ENCODE measurements at places on chromosomes 6 and 20.

DNA sequence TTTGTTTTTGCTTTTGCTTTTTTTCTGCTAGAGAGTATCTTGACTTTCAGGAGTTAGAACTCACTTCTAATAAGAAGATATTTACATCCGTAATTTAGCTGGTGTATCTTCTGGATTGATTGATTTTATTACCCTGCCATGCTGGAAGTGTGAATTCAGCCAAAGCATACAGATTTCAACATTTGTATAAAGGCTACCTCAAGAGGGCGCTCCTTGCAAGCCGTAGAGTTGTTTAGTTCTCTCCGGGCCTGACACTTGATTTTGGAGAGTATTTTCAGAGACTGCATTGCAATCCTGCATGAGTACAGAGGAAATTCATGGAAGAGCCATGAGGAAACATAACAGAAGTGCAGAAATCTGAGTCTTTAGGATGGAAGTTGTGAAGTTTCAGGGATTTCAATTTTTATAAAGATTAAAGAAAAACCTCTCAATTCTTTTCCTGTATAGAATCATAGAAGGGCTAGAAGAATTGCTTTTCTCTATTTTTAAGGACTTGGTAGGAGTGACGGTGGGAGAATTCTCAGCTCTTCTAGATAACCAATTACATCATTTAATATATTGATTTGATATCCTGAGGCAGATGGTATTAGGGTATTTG is 66.7 kb upstream of the TIAM2 start:
- DNase-seq: no peak

GRCh38 chr20:51389543-51390264 is 152.8 kb downstream of the NFATC2 start:
- no peak for DNase-seq

DNA sequence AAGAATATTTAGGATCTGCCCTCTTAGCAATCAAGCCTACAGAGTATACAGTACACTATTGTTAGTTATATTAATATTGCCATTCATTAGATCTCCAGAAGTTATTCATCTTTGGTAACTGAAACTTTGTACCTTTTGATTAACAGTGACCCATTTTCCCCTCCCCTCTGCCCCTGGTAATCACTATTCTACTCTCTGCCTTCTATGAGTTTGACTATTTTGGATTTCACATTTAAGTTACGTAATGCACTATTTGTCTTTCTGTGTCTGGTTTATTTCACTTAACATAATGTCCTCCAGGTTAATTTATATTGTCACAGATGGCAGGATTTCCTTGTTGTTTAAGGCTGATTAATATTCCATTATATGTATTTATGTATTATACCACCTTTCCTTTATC is 86.0 kb upstream of the TINAG start:
- no peak for DNase-seq

DNA sequence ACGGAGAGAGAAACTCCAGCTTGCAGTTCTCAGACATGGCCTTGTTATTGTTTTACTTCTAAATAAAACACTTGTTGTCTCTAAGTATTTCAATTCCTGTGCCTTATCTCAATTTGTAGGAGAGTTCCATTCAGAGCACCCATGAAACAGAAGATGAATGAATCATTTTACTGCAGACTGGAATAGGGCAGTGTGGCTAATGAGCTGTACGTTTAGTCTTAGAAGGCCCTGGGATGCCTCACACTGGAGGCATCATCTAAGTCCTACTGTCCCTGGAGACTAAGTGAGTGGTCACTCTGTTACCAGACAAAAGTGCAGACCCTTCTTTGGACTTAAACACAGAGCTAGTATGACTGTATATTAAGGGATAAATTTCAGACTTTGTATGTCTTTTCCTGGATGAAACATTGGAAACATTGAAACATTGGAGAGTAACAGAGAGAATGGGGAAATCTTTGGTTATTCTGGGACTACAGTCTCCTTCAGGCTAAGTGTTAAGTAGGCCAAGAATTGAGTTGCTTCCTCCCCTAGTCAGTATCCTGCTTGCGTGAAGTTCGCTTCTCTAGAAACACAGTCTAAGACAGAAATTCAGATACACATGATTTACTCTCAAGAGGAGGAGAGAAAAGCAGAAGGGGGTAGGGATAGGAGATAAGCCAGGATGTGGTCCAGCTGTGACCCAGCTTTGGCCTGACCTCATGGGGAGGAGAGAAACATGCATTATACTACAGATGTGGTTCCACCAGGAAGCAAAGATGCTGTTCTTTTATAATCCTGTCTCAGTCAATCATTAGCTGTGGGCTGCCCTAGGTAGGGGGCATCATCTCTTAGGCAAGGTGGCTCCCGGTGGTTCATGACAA is 167.4 kb upstream of the BMP2 start:
- DNase-seq: no peak

GRCh38 chr20:31573555-31574321 is 31.4 kb upstream of the ID1 start:
- DNase-seq: no peak

GRCh38 chr6:150514806-150515380 is 84.8 kb upstream of the PLEKHG1 start:
- no peak for DNase-seq

DNA sequence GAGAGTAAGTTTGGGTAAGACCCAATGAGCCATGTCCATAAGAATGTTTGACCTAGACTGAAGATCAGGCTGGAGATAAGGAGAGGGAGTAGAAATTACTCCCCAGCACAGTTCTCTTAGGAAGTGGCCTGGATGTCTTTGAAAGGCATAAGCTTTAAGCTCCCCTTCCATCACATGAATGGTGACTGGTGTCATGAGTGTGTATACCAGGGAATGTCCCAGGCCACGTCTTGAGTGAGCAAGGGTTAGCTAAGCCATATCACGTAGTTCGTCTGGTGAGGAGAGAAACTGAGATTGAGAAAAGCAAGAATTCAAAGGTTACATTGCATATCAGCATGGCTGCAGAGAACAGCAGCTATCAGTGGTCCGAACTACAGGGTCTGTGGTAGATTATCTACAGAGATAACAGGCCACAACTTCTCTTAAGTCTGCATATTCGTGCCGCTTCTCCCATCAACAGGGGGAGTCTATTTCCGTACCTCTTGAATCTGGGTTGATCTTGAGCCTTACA is 60.1 kb upstream of the BMP2 start:
- DNase-seq: no peak

DNA sequence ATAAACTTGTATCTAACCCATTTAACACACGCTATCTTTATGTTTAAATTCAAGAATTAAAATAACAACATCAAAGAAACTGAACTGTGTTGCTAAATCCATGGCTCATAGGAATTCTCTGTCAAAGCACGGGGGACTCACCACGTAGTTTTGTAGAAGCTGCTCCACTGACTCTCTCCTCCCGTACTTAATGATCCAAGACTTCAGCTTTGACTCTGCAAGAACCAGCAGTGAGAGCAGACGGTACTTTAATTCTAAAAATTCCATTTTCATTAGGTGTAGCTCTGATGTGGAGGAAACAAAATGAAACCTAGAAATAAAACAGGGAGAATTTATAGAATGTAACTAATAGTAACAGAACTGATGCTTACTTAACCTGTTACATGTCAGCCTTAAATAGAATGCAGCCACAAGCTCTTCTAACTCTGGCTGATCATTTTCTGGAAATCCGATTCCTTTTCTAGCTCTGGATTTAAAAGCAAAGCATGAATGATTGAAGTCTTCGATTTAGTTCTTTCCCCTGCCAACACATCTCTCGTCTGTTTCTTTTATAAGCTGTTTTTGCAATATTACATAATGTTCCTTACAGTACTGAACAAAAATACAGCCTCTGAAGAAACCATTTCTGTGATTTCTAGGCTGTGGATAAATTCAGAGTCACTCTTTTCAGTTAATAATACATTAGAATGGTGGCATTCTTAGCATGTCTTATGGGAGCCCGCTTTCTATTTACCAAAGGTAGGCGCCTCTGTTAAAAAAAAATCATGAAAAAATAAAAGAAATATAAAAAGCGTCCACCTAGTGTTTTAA is 165.5 kb downstream of the SYNE1 start:
- no peak for DNase-seq

- DNase-seq: no peak
These were observed 18.3 kb upstream of the FOXP4 start for GRCh38 chr6:41527721-41528408.

DNA sequence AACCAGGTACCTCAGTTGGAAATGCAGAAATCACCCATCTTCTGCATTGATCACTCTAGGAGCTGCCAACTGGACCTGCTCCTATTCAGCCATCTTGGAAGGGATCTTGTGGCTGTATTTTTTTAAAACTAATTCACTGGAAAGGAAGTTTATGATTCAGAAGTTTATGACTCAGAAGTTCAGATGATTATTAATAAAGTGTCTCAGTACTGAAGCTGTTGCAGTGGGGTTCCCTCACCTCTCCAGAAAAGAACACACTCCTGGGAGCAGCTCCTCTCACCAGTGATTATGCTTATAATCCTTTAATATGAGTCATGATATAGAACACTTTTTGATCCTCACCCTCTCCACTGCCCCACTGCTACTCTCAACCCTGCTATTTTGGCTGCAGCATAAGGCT is 291.2 kb upstream of the HS3ST5 start:
- DNase-seq: no peak

DNA sequence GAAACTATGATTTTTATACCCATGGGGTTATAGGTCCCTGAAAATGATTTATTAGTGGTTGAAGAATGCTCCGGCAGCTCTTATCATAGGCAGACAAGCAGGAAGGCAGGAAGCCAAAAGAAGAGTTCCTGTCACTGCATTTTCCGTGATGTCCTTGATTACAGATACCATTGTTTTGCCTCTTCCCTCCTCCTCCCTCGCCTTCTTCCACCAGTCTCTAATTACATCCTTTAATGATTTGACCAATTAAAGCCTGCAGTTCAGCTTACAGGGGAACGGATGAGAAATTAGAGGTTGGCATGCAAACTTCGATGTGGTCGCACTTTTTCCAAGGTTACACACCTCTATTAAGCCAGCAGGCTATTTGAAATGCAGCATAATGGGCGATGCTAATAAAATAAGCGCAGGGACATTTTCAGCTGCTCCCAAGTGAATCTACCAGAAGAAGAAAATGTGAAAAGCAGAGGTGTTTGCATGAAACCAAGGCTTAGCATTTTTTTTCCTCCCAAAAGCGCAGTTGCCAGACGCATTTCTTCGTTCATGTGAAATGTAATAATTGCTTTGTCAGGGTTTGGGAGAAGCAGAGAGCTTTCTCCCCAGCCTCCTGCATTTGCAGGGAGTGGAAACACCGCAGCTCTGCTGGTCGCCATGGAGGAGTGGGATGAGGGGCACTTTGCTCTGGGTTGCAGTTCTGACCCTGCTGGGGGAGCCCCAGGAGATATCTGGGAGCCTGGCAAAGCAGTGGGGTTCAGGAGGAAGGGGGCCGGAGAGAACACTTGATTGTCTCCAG is 6.0 kb downstream of the NOX3 start:
- DNase-seq: no peak

DNA sequence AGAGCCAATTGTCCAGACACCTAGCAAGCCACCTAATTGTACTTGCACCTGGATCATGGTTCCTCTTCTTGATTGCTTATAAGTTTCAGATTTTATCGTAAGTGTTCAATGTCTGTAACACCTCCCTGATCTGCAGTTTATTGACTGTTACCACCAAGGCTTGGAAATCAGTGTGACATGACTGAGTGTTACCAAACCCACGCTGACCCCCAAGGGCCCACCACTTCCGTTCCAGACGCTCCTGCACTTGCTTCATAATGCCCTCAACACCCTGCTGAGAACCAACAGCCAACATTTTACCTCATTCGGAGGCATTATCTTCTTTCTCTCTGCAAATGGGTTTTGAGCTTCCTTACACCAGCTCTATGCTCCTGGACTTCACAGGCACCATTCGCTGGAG is 6.3 kb downstream of the CCR6 start:
- DNase-seq: no peak

GRCh38 chr20:22844959-22845358 is 190.2 kb upstream of the SSTR4 start:
- DNase-seq: no peak

DNA sequence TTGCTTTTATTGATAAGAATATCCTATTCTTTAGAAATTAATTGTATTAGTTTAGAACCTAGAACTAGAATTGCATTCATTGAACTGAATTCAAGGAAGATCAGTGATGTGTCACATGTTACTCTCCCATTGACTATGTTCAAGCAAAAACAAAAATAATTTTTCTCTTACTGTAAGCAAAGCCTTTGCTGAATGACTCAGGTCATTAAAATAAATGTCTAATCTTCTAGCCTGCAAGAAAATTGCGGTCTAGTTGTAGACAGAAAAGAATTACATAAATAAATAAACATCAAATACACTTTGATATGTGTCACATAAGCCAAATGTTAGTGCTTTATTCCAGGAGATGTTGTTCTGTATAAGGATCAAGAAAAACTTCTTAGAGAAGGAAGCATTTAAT is 387.9 kb downstream of the ADGRB3 start:
- DNase-seq: no peak

DNA sequence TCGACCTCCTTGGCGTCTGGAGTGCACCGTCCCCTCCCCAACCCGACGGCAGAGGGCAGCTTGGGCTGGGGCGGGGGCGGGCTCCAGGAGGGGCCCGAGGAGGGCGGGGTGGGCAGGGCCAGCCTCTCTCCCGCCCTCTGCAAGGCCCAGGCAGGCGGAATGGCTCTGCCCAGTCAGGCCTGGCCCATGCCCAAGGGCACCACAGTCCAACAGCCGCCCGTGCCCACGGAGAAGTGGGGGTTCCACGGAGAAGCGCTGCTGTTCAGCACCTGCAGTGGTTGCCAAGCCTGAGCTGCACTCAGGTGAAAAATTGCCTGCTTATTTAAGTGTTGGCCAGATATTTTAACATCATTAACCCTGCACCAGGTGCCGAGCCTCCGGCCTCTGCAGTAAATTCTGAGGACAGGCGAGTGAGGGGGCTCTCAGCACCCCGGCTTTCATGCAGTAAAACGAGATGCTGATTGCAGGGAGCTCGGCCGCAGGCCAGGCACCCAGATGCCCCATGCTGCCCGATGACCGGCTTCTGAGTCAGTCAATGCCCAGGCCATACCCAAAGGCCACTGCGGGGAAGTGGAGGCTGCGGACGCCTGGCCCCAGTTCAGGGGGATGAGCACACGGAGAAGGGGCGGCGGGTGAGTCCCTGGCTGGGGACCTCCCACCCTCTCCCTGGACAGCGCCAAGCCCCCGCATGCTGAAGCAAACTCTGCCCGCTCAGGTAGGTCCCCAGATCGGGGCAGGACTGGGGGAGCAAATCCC is at the start of gene SRMS:
Gene SRMS (minus strand): TSS at position 25 of the 756 bp plus-strand sequence. CDS start 286 bp downstream, outside the sequence.
- DNase-seq: no peak

GRCh38 chr6:33144373-33144772 is 47.9 kb downstream of the COL11A2 start:
- no peak for DNase-seq

GRCh38 chr6:127302728-127303660 is 36.3 kb downstream of the RNF146 start:
- DNase-seq: no peak

DNA sequence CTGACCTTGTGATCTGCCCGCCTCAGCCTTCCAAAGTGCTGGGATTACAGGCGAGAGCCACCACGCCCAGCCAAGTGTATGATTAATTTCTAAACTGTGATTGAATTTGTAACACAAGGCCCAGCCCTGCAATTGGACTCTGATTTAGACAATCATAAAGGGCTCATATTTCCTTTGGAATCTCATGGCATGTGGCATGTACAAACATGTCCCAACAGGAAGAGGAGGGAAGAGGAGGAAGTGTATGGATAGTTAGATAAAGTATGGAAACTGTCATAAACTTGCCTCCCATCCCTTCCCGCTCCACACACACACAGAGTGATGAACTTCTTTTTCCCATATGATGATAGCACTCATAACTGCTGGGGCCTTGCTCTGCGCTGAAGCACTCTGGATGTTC is 27.2 kb upstream of the QKI start:
- DNase-seq: no peak

All from stimulated activated CD8-positive, alpha-beta memory T cell treated with anti-CD3 and anti-CD28 coated beads, Interleukin-12 subunit alpha, Interleukin-12 subunit beta, amount 100 ng/mL, for 4 hours (primary cell).